Stimulated activated CD4-positive, alpha-beta T cell treated with anti-CD3 and anti-CD28 coated beads, Interleukin-2, amount 100 ng/mL, for 48 hours (primary cell): ENCODE measurements at places on chromosomes 3 and 15.

DNA sequence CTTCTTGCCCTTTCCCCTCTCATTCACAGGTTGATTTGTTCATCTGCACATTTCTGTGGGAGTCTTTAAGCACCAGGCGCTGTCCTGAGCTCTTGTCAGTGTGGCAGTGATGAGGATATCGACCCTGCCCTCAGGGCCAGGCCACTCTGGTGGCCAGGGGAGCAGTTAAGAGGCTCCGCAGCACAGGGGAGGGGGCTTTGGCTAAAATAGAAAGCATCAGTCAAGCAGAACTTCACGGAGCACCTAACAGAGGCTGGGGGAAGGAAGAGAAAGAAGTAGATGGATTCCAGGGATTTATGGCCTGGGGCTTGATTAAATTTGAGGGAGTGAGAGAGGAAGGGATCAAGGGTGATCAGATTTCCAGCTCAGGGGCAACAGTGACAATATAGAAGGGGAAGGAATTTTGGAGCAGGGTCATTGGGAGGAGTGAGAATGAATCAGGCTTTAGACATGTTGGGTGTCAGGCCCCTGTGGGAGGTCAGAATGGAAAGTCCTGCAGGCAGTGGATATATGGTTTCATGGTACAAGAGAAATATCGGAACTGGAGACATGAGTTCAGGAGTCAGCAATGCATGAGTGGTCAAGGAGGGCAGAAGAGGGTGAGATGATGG lies 73.0 kb upstream of the GLCE start:
- no peak for DNase-seq

- DNase-seq = no peak
Observed at GRCh38 chr3:54713455-54713854, 214.4 kb downstream of the LRTM1 start.

DNA sequence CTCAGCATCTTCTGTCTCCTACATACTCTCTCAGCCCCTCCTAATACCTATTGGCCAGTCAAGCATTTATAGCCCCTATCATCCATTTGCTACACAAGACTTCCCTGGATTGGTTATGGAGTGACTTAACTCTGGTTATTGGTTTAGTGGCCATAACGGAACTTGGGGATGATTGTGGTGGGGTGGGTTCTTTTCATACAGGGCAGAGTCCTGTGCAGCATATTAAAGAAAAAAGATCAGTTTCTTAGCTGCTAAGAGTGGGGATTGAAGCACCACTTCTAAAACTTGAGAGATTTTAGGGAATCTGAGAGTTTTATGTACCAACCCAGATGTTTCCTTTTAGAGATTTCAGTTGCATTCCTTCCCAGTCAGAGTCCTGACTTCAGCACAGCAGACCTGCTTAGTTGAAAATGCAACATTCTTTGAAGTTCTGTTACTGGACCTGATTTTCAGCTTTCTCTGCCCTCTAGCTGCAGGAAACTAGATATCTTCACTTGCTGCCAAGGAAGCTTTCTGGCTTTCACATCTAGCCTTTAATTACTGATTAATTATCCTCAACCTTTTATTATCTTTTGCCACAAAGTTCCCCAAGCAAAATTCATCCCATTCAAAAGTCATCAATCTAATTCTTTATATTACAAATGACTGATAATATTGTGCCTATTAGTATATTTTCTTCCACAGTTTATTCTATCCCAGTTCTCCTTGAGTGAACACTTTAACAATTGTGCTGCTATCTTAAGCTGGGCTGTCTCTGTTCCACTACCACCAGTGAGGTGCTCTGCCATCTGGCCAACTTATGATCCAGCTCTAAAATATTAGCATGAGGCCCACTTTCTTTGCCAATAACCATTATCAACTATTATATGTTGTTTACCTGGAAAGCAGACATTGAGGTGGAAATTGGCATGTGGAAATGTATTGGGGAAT lies 906.0 kb upstream of the ALCAM start:
- DNase-seq = no peak

GRCh38 chr15:65521350-65521749 lies 3.9 kb upstream of the DPP8 start:
- DNase-seq = no peak

GRCh38 chr15:82139823-82140268 lies 94.0 kb upstream of the MEX3B start:
- DNase-seq = no peak

GRCh38 chr3:140603766-140604165 lies 74.1 kb upstream of the TRIM42 start:
- DNase-seq = no peak

- DNase-seq = no peak
Observed at GRCh38 chr3:26962492-26963360, 340.2 kb downstream of the LRRC3B start.

DNA sequence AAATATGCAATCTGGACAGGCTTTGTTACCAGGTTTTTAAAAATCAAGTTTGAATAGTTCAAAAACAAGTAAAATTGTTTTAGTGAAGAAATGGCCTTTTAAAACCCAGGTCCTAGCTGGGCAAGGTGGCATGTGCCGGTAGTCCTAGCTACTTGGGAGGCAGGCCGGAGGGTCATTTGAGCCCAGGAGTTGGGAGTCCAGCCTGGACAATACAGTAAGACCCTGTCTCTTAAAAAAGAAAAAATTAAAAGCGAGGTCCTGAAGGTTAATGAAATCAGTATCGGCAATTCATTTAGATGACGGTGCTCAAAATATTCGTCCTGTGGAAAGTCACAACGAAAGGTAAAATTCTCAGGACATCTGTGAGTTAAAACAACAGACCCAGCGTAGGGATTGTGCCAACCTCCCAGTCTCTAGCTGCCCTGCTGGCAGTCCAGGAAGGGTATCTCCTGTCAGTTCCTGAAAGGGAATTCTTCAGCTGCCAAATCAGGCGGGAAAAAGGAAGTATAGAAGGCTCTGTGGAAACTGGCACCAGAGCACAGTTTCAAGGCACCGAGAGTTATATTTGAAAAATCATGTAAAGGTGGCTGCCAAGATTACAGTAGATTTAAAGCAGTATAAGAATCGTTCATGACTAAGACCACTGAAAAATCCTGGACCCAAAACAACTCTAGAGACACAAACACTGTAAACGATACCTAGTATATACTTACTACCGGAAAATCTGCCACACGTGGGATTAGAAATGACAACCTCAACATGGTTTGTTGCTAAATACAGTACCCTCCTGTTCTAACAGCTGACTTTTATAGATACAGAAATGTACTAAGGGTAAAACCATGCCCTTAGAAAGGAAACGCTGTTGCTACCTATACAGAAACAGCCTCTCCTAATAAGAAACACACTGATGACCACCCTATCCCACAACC lies 1.2 kb upstream of the ABHD17C start:
- DNase-seq = no peak

GRCh38 chr15:65292938-65293518 lies 2.8 kb upstream of the RNU5A-1 start:
- no peak for DNase-seq

DNA sequence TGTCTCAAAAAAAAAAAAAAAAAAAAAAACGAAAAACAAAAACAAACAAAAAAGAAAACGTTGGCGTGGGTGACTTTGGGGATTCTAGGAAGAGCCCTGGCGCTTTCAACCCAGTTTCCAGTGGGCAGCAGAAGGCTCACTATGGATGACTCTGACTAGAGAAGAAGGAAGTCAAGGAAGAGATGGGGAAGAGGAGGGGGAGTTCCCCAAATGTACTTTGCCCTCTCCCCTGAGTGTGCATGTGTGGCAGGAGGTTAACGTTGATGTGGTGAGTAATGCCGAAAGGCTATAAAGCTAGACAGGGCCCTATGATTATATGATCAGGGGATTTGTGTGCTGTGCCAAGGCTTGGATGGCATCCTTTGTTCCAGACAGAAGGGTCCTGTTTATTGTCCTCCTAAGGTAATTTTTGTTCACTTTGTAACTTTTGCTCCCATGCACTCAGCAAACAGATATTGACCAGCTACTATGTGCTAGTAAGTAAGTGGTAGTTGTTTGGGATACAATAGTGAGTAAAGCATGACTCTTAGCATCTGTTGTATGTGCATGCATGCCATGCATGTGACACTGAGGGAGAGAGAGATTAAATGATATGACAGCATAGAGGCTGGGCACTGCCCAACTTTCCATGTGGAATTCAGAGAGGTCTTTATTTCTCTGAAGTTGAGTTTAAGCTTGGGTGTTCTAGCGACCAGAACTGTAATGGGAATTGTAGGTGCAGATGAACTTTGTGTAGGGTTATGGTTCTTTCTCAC lies 750 bp upstream of the HHLA2 start:
- no peak for DNase-seq

GRCh38 chr3:181103605-181104004 lies 114.1 kb upstream of the DNAJC19 start:
- DNase-seq = no peak

DNA sequence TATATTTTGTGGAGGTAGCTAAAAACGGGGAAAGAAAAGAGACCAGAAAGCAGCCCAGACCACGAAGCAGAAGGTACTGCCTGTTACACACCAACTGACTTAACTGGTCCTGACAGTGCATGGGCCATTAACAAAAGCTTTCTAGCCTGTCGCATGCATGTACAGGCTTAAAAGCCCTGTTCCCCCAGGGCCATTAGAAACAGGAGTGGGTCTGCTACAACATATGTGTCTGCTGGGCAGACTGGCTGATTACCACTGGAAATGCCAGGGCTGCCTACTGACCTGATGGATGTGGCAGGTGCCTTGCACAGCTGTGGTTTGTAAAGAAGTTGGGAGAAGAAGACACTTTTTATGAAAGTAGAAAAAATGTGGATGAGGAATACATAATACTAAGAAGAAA lies 137.4 kb downstream of the GAP43 start:
- no peak for DNase-seq

- DNase-seq = no peak
Observed at GRCh38 chr3:77526573-77527113, 486.7 kb downstream of the ROBO2 start.

- no peak for DNase-seq
Observed at GRCh38 chr3:165827883-165828282, 9.3 kb downstream of the BCHE start.

DNA sequence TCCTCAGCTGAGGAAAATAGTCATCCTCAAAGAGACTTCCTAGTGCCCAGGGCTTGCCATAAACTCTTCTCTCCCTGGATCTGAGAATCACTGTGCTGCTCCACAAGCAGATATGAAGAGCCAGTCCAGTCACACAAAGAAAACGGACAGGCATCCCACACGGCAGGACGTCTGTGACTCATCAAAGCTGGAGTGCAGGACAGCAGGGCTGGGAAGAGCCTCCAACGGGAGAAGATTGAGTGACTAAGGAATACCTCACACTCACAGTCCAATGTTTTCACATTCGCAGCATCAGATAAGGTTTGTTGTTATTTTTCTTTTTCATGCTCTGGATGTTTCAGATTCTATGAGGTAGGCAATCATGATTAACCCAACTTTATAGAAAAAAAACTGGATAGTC lies 57.8 kb downstream of the NEK10 start:
- DNase-seq = no peak

DNA sequence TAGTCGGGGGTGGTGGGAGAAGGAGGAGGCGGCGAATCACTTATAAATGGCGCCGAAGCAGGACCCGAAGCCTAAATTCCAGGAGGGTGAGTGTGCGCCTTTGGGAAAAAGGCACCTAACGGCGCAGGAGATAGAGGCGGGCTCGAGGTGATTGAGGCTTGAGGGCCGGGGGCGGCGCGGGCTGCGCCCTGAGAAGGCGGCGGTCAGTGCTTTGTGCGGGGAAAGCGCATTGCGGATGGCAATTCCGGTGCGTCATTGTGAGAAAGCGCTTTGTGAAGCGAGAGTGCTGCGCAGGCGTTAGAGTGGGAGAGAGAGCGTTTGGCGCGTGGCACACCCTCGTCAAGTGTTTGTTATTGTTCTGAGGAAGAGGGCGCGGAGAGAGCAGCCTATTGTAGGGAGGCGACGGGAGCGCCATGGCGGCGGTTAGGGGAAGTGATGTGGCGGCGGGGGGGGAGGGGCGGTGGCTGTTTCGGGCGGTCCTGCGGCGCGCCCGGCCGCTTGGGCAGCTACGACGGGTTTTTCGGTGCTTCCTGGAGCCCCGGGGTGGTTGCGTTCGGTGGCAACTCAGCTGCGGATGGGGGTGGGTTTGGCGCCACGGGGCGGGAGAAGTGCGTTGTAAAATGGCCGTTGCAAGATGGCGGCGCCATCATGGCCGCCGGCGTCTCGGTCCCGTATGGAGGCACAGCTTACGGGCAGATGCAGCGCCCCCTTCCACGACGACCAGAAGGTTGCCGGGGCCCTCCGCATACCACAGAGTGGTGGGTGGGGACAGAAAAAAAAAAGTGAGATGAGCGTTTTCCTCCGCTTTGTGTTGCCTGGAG lies 492 bp downstream of the MORF4L1 start:
- peak; percentile 83 for DNase-seq

DNA sequence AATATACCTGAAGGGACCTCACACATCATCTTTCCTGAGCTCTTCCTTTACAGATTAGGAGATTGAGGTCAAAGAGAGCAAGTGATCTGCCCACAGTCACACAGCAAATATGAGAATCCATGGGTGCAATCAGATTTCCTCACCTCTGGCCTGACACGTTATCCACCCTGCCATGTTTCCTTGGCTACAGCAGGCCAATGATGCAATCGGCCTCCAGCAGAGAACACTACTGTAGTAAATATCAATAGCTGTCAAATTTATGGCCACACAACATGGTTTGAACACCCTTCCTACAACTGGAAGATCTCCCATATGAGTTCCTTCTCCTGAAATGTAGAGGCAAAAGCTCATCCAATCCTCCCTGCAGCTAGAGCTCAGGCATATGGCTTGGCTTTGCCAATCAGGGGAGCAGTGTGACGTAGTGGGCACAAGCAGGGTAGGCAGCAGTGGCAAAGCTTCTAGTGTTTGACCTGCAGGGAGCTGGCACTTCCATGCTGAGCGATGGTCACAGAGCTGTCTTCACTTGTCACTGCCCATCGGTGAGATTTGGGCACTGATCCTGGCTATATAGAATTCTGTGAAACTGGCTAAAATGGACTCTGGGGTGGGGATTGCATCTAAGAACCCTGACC lies 271.3 kb downstream of the TJP1 start:
- no peak for DNase-seq

- DNase-seq = no peak
Observed at GRCh38 chr3:23071758-23072157, 131.4 kb upstream of the UBE2E2 start.

GRCh38 chr15:62976301-62976881 lies 66.2 kb upstream of the TPM1 start:
- no peak for DNase-seq

- no peak for DNase-seq
Observed at GRCh38 chr3:146374146-146374545, 95.2 kb downstream of the PLSCR2 start.

- no peak for DNase-seq
Observed at GRCh38 chr15:70766597-70766996, 3.2 kb upstream of the UACA start.

GRCh38 chr3:11291808-11292207 lies 19.6 kb downstream of the ATG7 start:
- no peak for DNase-seq

- no peak for DNase-seq
Observed at GRCh38 chr15:91142106-91142744, 42.2 kb downstream of the SV2B start.
